ENCODE measurements at places on chromosomes 11 and 22. TPM values are rescaled to one million over a fixed set of nuclear protein-coding genes. Genes with fewer than 3 reads are reported as not detected.

Gene TSPAN32
- not detected for total RNA-seq

Gene TSSK2
- not detected for total RNA-seq

Gene TP53AIP1
- not detected for total RNA-seq

Gene KCNA4
- total RNA-seq, result not detected

DNA sequence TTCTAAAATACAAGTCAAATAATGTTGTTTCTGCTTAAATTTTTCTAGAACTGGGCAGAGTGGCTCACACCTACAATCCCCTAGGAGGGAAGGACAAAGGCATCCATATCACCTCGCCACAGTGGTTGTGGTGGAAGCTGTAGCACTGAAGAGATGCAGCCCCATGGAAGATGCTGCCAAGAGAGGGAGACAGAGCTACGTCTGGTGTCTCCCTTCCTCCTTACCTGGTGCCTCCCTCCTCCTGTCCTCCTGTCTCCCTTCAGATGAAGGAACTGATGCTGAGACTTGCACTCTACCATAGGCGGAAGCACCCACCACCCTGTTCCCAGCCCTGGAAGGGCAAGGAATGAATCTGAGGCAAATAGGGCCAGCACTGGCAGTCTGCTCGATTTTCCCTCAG, 22.3 kb downstream of the MMP27 start:
- no peaks in the 10 kb centered on the region for H3K4me1 ChIP-seq
- H3K4me3 ChIP-seq, result no peak overlapping the region
- H3K27me3 ChIP-seq, result no peaks in the 10 kb centered on the region
- no peaks in the 10 kb centered on the region for H3K36me3 ChIP-seq

GRCh38 chr22:50473855-50474671, 772 bp downstream of the SBF1 start:
- peaks cover 14% of the 10 kb centered on the region for H3K4me1 ChIP-seq
- H3K4me3 ChIP-seq, result peak overlapping the region; percentile 85
- peaks cover 3% of the 10 kb centered on the region for H3K36me3 ChIP-seq
- H3K27me3 ChIP-seq, result no peaks in the 10 kb centered on the region

GRCh38 chr11:46663277-46663940, 37.0 kb downstream of the ARHGAP1 start:
- no peaks in the 10 kb centered on the region for H3K27me3 ChIP-seq
- DNase-seq, result no peak
- no peak overlapping the region for H3K4me3 ChIP-seq
- H3K4me1 ChIP-seq, result peaks cover 13% of the 10 kb centered on the region
- peaks cover 69% of the 10 kb centered on the region for H3K36me3 ChIP-seq

DNA sequence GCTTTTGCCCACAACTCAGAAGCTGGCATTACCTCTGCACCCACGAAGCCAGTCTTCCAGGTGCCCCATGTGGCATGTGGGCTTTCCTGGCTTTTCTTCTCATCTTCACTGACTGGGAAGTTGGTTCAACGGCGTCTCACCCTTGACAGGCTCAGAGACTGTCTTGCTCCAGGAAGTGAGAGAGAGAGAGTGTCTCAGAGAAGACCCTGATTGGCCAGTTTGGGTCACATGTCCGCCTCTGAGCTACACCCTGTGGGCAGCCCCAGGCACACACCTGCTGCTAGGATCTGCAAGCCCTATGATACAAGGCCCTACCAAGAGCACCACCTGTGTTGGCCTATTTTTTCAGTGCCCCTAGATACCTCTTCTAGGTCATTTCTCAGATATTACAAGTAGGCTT, 39.0 kb downstream of the RTL6 start:
- H3K27me3 ChIP-seq, result no peaks in the 10 kb centered on the region
- no peaks in the 10 kb centered on the region for H3K36me3 ChIP-seq
- DNase-seq, result no peak
- H3K4me3 ChIP-seq, result no peak overlapping the region
- H3K27ac ChIP-seq, result no peak overlapping the region

- DNase-seq, result no peak
- H3K4me1 ChIP-seq, result no peaks in the 10 kb centered on the region
- no peaks in the 10 kb centered on the region for H3K36me3 ChIP-seq
- no peak overlapping the region for H3K27ac ChIP-seq
- H3K4me3 ChIP-seq, result no peak overlapping the region
Observed at GRCh38 chr11:16468735-16469453, 112.5 kb upstream of the SOX6 start.

DNA sequence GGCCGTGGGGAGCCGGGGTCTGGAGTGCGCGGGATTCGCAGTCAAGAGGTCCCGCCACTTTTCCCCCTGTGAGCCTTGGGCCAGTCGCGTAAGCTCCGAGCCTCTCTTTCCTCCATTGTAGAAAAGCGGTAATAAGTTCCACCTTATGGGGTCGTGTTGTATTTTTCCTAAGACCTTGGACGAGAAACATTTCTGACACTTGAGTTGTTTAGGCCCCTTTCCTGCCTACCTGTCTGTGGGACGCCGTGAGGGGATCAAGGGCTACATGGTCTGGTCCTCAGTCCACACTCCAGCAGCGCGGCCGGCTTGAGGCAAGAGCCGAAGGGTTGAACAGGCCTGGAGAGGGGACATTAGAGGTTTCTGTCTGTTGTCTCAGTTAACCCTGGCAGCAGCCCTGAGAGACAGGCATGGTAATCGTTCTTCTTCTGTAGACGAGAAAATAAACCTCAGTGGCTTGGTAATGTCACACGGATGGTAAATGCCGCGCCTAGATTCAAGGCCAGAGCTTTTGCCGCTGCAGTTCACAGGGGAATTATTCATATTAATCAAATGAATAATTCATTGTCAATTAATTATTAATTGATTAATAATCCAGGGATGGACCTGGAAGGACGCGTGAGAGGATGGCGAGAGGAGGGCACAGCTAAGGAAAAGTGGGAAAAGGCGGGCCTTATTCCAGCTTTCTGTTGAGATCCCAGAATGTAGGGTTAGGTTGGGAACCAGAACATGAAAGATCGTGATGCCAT, 545 bp downstream of the FEN1 start:
- H3K36me3 ChIP-seq, result peaks cover 58% of the 10 kb centered on the region
- H3K27ac ChIP-seq, result peak overlapping the region; percentile 94
- no peaks in the 10 kb centered on the region for H3K4me1 ChIP-seq
- H3K27me3 ChIP-seq, result no peaks in the 10 kb centered on the region
- peak overlapping the region; percentile 92 for H3K4me3 ChIP-seq

DNA sequence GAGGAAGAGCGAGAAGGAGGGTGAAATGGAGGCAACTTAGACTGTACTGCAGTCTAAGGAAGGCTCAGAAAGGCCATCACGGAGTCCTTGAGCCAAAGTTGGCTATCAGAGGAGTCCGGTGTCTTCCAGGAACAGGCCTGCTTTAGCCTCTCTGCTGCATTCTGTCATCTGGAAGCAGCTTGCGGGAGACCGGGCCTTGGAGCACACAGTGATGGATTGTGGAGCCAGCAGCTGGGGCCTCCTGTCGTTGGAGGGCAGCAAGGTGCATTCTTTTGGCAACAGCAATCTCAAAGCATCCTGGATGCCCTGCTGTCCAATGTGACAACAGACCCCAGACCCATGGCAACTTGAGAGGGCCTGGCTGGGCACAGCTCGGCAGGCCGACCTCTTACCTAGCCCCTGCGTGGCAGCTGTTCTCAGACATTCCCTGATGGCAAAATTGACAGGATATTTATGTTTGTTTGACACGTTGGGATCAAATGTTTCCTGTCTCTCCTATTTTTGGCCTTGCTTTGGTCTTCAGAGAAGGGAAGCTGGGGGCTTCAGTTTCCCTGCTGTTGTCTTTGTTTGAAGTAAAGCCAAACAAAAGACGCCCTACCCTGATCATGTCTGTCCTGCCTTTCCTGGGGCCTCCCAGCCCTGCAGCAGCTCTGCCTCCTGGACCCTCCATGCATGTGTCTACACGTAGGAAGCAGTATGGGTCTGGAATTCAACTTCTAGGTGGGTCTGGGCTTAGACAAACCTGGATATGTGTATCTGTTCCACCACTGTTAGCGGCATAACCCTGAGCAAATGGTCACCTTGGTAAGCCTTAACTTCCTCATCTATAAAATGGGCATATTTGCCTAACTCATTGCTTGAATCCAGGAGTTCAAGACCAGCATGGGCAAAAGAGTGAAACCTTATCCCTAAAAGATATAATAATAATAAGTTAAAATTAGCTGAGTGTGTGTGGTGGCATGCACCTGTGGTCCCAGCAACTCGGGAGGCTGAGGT, 43.9 kb upstream of the LMO2 start:
- H3K27ac ChIP-seq, result no peak overlapping the region
- no peak overlapping the region for H3K4me3 ChIP-seq
- H3K4me1 ChIP-seq, result peaks cover 6% of the 10 kb centered on the region
- no peaks in the 10 kb centered on the region for H3K27me3 ChIP-seq
- H3K36me3 ChIP-seq, result no peaks in the 10 kb centered on the region

DNA sequence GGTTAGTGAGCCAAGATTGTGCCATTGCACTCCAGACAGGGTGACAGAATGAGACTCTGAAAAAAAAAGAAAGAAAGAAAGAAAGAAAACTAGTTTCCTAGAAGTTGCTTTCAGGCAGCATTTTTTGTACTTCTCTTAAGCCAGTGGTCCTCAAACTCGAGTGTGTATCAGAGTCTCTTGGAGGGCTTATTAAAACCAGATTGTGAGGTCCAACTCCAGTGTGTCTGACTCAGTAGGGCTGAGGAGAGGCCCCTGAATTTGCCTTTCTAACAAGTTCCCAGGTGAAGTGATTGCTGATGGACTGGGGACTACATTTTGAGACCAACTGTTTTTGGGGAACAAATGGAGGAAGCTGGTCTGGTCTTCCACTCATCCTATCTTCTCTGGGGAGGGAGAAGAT, 57.5 kb upstream of the VSTM5 start:
- no peak for DNase-seq
- no peak overlapping the region for H3K27ac ChIP-seq

- no peaks in the 10 kb centered on the region for H3K4me1 ChIP-seq
- H3K27me3 ChIP-seq, result no peaks in the 10 kb centered on the region
- no peak for DNase-seq
- H3K36me3 ChIP-seq, result no peaks in the 10 kb centered on the region
Observed at GRCh38 chr11:36388071-36388470, 92.0 kb downstream of the PRR5L start.

DNA sequence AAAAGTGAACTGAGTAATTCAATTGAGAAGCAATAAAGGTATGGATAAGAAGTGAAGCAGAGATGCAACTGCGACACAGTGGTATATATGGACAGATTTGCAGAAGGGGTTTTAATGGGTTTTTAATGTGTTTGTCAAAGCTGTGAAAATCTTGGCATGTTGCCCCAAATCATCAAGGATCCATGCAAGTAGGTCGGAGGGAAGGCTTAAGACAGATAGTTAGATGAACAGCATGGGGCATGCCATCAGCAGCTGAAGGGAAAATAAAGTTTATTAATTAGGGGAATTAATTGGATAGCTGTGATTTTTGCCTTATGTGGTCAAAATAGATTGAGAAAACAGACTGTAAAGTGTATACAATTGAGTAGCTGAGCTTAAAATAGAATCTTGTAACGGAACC, 840.1 kb downstream of the JRKL start:
- H3K27me3 ChIP-seq, result no peaks in the 10 kb centered on the region
- no peaks in the 10 kb centered on the region for H3K4me1 ChIP-seq

GRCh38 chr22:46829941-46830715, 67.7 kb downstream of the TBC1D22A start:
- H3K4me1 ChIP-seq, result no peaks in the 10 kb centered on the region
- H3K27me3 ChIP-seq, result no peaks in the 10 kb centered on the region
- H3K36me3 ChIP-seq, result peaks cover 51% of the 10 kb centered on the region
- H3K4me3 ChIP-seq, result no peak overlapping the region

DNA sequence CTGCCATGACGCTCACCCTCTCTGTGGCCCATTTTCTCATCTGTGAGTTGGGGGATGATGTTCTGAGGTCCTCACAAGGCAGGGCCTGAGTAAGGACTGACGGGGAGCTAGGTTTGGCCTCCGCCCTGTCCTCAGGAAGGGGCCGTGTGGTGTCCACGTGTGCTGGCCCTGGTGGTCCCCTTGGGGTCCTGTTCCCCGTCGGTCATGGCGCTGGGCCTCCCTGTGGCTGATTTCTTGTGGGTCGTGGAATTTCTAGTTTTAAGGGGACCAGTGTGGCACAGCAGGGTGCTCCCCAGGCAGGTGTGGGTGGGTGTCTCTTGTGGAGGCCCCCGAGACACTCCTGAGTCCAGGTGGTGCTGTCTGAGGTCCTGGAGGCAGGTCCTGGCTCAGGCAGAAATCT, 5.9 kb downstream of the LINC01488 start:
- no peaks in the 10 kb centered on the region for H3K36me3 ChIP-seq
- H3K27me3 ChIP-seq, result no peaks in the 10 kb centered on the region
- no peak for DNase-seq
- H3K4me3 ChIP-seq, result no peak overlapping the region
- no peaks in the 10 kb centered on the region for H3K4me1 ChIP-seq

- no peak overlapping the region for H3K4me3 ChIP-seq
- peaks cover 6% of the 10 kb centered on the region for H3K4me1 ChIP-seq
- no peak overlapping the region for H3K27ac ChIP-seq
- no peaks in the 10 kb centered on the region for H3K36me3 ChIP-seq
Observed at GRCh38 chr11:33935005-33935404, 43.1 kb upstream of the LMO2 start.

- H3K27me3 ChIP-seq, result no peaks in the 10 kb centered on the region
- no peak overlapping the region for H3K27ac ChIP-seq
- H3K4me1 ChIP-seq, result peaks cover 3% of the 10 kb centered on the region
- no peak overlapping the region for H3K4me3 ChIP-seq
Observed at GRCh38 chr11:130672911-130673310, 224.5 kb downstream of the ADAMTS15 start.

DNA sequence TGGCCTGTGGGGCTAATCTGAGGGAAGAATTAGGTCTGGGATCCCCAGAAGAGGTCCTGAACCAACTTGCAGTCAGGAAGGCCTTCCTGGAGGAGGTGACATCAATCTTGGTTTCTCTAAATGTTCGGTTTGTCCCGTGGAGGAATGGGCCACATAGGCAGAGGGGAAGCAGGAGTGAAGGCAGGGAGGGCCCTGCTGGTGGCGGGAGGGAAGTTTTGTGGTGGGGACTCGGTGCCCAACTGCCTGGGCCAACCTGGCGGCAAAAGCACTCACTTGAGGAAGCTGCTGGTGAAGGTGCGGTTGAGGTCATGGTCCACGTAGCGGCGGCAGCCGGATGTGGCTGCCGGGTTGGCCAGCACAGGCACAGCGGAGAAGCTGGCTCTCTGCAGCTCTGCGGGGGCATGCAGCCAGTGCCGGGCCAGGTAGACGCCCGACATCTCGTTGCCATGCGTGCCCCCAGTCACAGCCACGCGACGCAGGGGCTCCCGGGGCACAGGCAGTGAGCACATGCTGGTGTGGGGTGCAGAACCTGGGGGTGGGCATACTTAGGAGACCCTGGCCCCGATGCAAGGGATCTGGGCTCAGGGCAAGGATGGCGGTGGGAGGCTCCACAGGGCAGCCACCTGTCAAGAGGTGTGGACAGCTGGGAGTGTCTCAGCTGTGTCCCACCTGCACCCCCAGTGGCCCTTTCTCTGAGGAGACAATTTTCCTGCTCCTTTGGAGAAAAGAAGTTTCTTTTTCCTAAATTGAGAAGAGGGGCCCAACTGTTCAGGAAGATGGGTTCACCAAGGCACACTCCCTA, 3.8 kb downstream of the ACY3 start:
- no peak overlapping the region for H3K27ac ChIP-seq
- peak; percentile 42 for DNase-seq
- no peaks in the 10 kb centered on the region for H3K36me3 ChIP-seq
- no peaks in the 10 kb centered on the region for H3K27me3 ChIP-seq
- H3K4me1 ChIP-seq, result no peaks in the 10 kb centered on the region

DNA sequence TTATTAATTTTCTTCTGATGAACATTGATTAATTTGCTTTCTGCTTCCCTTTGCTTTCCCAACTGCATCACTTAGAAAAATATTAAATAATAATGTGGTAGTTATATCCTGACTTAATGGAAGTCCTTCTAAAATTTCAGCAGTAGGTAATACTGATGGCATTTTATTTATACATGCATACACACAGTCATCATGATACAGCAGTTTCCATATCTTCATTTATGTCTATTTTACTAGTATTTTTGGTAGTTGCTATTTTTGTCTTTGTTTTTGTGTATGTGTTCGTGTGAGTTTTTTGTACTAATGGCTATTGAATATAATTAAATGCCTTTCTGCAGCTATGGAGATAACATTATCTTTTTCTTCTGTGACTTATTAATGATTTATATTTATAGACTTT, 484.7 kb upstream of the CNTN5 start:
- H3K27ac ChIP-seq, result no peak overlapping the region
- no peaks in the 10 kb centered on the region for H3K36me3 ChIP-seq
- H3K27me3 ChIP-seq, result no peaks in the 10 kb centered on the region
- no peak for DNase-seq

Measured in endodermal cell (in vitro differentiated cells).